Endothelial cell of umbilical vein (primary cell): ENCODE measurements at places on chromosomes 2 and 18. TPM values are rescaled to one million over a fixed set of nuclear protein-coding genes. Genes with fewer than 3 reads are reported as not detected.

The LCT gene
- total RNA-seq = 0.07 TPM in 1 of 2 replicates, not detected in the other

The PRKAG3 gene
- total RNA-seq = not detected in 2 replicates

The COL5A2 gene
- total RNA-seq = 123 and 138 TPM in 2 replicates

The G6PC2 gene
- total RNA-seq = not detected in 2 replicates

The IL1R2 gene
- not detected in 2 replicates for total RNA-seq

The C2orf66 gene
- 0.27 and 0.39 TPM in 2 replicates for total RNA-seq

The KIAA2012 gene
- not detected in 2 replicates for total RNA-seq

The SGO2 gene
- total RNA-seq = 19.7 and 20.5 TPM in 2 replicates

The ZAP70 gene
- not detected in 2 replicates for total RNA-seq

- H3K36me3 ChIP-seq = no peaks in the 10 kb centered on the region
- H3K27ac ChIP-seq = no peak overlapping the region
- H3K27me3 ChIP-seq = no peaks in the 10 kb centered on the region
- no peak for DNase-seq
- H3K4me3 ChIP-seq = no peak overlapping the region
- H3K4me1 ChIP-seq = no peaks in the 10 kb centered on the region
Observed at GRCh38 chr2:165281387-165281786, 42.2 kb downstream of the SCN2A start.

- no peak overlapping the region for H3K27ac ChIP-seq
- no peak overlapping the region for H3K4me3 ChIP-seq
- H3K36me3 ChIP-seq = no peaks in the 10 kb centered on the region
- DNase-seq = peak; percentile 19
Observed at GRCh38 chr2:10028988-10029874, 14.1 kb upstream of the KLF11 start.

DNA sequence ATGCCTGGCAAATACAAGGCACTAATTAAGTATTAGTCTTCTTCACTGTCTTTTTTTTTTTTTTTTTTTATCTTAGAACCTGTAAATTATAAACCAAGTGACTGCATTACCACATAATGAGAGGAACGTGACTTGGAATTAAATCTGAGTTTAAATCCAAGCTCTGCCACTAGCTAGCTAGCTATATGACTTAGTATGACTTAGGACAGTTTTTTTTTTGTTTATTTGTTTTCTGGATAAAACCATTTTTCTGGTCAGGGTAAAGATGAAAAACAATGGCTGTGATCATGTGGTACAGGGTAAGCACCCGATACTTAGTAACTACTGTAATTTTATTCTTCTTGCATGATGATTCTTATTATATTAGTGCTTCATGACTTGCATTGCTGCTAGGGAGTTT is 191.8 kb upstream of the LRRTM1 start:
- DNase-seq = no peak
- H3K4me1 ChIP-seq = no peaks in the 10 kb centered on the region
- no peaks in the 10 kb centered on the region for H3K36me3 ChIP-seq

DNA sequence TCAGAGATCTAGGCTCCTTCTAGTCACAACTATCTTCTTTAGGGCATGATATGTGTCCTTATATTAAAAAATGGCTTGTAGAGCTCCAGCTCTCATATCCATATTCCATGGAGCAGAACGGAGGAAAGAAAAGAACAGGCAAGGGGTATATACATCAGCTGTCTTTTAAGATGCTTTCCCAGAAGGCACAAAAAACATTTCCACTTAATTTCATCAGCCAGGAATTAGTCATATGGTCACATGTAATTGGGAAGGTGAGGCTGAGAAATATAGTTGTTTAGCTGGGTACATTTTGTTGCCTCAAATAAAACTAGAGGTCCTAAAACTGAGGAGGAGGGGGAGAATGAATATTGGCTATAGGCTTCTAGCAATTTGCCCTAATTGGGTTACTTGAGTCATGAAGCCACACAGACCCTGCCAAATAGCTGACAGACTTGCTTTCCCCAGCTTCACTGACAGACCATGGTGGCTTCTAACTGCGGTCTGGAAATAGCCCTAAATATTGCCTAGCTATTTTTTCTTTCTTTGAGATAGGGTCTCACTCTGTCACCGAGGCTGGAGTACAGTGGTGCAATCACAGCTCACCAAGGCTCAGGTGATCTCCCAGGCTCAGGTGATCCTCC is 20.0 kb downstream of the MAIP1 start:
- no peak overlapping the region for H3K4me3 ChIP-seq
- H3K27me3 ChIP-seq = no peaks in the 10 kb centered on the region
- peaks cover 9% of the 10 kb centered on the region for H3K4me1 ChIP-seq
- H3K36me3 ChIP-seq = no peaks in the 10 kb centered on the region
- no peak for DNase-seq
- H3K27ac ChIP-seq = no peak overlapping the region

DNA sequence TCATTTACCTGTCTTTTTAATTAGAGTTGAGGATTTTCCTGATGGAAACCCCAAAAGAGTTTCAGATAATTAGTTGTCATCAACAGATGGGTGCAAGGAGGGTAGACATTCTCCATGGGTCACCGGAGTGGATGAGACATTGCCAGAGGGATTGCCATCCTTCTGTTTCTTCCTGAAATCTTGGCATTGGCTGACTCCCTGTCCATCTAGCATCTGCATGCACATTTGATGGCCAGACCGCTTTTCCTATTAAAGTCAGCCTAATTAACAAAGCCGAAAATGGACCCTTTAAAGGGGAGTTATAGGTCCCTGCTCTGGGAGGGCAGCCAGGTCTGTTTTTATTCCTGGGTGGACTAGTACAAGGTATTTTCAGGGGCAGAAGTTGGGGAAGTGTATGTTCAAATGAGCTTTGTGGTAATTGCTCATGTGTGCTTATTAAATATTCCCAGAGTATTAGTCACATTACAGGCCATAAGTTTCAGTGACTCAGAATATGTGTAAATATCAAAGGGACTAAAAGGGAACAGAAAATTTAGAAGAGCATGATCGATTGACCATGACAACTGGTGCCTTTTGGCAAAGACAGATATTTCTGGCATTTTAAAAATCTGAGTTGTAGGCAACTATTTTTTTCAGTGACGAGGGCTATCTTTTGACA is 209.8 kb downstream of the PHLPP1 start:
- peaks cover 3% of the 10 kb centered on the region for H3K36me3 ChIP-seq
- H3K27ac ChIP-seq = no peak overlapping the region
- no peak overlapping the region for H3K4me3 ChIP-seq
- H3K27me3 ChIP-seq = no peaks in the 10 kb centered on the region
- no peaks in the 10 kb centered on the region for H3K4me1 ChIP-seq

DNA sequence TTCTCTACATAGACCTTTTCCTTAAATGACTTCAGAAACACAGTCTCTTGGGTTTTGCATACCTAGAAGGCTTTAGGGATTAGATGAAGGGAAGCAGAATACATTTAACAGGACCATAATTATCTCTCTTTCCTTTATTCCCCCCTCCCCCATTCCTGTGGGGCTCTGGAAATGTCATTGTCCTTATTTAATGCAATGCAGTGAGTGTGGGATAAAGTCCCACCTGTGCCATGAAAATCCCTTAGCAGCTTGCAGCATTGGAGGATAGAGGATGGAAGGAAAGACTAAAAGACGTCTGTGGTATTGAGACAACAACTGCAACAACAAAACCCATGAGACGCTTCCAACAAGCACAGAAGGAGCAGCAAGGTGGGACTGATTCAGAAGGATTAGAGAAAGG is 117.8 kb upstream of the DCC start:
- H3K27ac ChIP-seq = no peak overlapping the region
- no peaks in the 10 kb centered on the region for H3K36me3 ChIP-seq
- H3K27me3 ChIP-seq = no peaks in the 10 kb centered on the region
- no peaks in the 10 kb centered on the region for H3K4me1 ChIP-seq
- DNase-seq = no peak

- H3K27me3 ChIP-seq = no peaks in the 10 kb centered on the region
- H3K27ac ChIP-seq = no peak overlapping the region
- no peaks in the 10 kb centered on the region for H3K36me3 ChIP-seq
- no peak for DNase-seq
Observed at GRCh38 chr18:13361431-13361830, 142.9 kb downstream of the LDLRAD4 start.

DNA sequence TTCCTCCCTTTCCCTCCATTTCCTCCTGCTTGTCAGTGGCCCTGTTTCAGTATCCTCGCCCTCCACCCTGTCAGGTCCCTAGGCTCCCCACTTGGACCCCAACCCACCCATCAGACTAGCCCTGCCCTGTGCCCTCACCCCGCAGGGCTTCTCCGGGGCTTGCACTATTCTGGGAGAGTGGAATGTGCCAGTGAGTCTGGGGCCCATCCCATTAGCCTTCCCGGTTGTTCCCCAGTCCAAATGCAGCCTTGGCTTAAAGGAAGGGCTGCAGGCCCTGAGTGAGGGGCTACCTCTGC is 45.5 kb downstream of the MYO7B start:
- H3K4me1 ChIP-seq = no peaks in the 10 kb centered on the region
- H3K27me3 ChIP-seq = peaks cover 2% of the 10 kb centered on the region
- no peaks in the 10 kb centered on the region for H3K36me3 ChIP-seq
- no peak for DNase-seq
- H3K27ac ChIP-seq = no peak overlapping the region

- no peak overlapping the region for H3K4me3 ChIP-seq
- H3K36me3 ChIP-seq = no peaks in the 10 kb centered on the region
- peaks cover 20% of the 10 kb centered on the region for H3K4me1 ChIP-seq
- H3K27ac ChIP-seq = no peak overlapping the region
Observed at GRCh38 chr2:68771211-68771751, 36.7 kb downstream of the ARHGAP25 start.

- peak overlapping the region; percentile 4 for H3K4me3 ChIP-seq
- no peaks in the 10 kb centered on the region for H3K36me3 ChIP-seq
- no peaks in the 10 kb centered on the region for H3K27me3 ChIP-seq
- peak; percentile 91 for DNase-seq
Observed at GRCh38 chr18:58992301-58993231, 127.9 kb downstream of the ZNF532 start.

GRCh38 chr2:69960821-69961220 is 610 bp downstream of the ASPRV1 start:
- DNase-seq = no peak
- H3K36me3 ChIP-seq = no peaks in the 10 kb centered on the region
- H3K27me3 ChIP-seq = peaks cover 23% of the 10 kb centered on the region

DNA sequence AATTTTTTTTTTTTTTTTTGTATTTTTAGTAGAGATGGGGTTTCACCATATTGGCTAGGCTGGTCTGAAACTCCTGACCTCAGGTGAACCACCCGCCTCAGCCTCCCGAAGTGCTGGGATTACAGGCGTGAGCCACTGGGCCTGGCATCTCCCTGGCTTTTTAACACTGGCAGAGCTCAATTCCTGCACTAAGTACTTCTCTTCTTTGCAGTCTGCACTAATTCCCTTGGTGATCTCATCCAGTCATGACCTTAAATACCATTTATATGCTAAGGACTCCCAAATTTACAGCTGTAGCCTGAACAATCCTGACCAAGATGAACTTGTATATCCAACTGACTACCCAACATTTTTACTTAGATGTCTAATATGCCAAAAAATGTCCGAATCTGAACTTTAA is 10.2 kb downstream of the PREPL start:
- DNase-seq = no peak
- H3K4me1 ChIP-seq = no peaks in the 10 kb centered on the region
- H3K4me3 ChIP-seq = no peak overlapping the region
- no peaks in the 10 kb centered on the region for H3K36me3 ChIP-seq

DNA sequence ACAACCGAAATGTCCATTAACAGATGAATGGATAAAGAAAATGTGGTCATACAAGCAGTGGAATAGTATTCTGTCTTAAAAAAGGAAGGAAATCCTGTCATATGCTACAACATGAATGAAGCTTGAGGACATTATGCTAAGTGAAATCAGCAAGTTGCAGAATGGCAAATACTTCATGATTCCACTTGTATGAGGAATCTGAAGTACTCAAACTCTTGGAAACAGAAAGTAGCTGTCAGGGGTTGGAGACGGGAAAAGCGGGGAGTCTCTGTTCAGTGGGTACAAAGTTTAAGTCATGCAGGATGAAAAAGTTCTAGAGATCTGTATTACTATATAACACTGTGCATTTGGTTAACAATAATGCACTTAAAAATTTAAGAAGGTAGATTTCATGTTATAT is 209.0 kb upstream of the SIX2 start:
- no peaks in the 10 kb centered on the region for H3K36me3 ChIP-seq
- H3K27me3 ChIP-seq = no peaks in the 10 kb centered on the region
- peaks cover 4% of the 10 kb centered on the region for H3K4me1 ChIP-seq
- no peak overlapping the region for H3K27ac ChIP-seq
- no peak overlapping the region for H3K4me3 ChIP-seq

- no peak for DNase-seq
- no peaks in the 10 kb centered on the region for H3K36me3 ChIP-seq
- no peaks in the 10 kb centered on the region for H3K27me3 ChIP-seq
- H3K4me1 ChIP-seq = no peaks in the 10 kb centered on the region
Observed at GRCh38 chr2:228590681-228591080, 409.2 kb upstream of the SPHKAP start.

- no peak for DNase-seq
- H3K4me3 ChIP-seq = no peak overlapping the region
- peaks cover 31% of the 10 kb centered on the region for H3K4me1 ChIP-seq
- H3K27me3 ChIP-seq = no peaks in the 10 kb centered on the region
- H3K36me3 ChIP-seq = no peaks in the 10 kb centered on the region
Observed at GRCh38 chr2:10033251-10034006, 9.9 kb upstream of the KLF11 start.

GRCh38 chr2:14577843-14578242 is 54.7 kb upstream of the LRATD1 start:
- DNase-seq = no peak
- H3K27ac ChIP-seq = no peak overlapping the region
- H3K36me3 ChIP-seq = no peaks in the 10 kb centered on the region
- no peak overlapping the region for H3K4me3 ChIP-seq

DNA sequence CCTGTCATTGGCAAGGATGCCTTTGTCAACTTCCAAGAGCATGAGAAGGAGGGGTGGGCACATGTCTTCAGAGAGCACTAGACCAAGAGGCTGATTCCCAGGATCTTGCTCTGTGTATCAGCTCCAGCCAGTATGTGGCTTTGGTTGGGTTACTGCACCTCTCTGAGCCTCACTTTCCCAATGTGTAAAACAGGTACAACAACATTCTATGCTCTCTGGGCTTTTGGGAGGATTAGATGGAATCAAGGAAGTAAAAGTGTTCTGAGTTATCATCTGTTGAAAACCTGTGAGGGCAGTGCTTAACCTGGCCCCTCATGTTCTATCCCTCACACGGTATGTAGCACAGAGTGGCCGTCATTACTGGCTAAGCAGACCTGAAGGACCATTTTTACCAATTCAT is 103.9 kb downstream of the FHOD3 start:
- no peaks in the 10 kb centered on the region for H3K27me3 ChIP-seq
- H3K4me1 ChIP-seq = no peaks in the 10 kb centered on the region
- no peak overlapping the region for H3K27ac ChIP-seq
- H3K36me3 ChIP-seq = no peaks in the 10 kb centered on the region
- no peak overlapping the region for H3K4me3 ChIP-seq
